IgD-negative memory B cell (primary cell): ENCODE measurements at places on chromosomes 7 and 10. TPM values are rescaled to one million over a fixed set of nuclear protein-coding genes. Genes with fewer than 3 reads are reported as not detected.

ZCCHC24 gene
- 0.80 TPM for polyA plus RNA-seq

CTAGE15 gene
- 0.50 TPM for polyA plus RNA-seq

BMPR1A gene
- 5.0 TPM for polyA plus RNA-seq

DRGX gene
- not detected for polyA plus RNA-seq

MLXIPL gene
- not detected for polyA plus RNA-seq

CALN1 gene
- polyA plus RNA-seq = not detected

CALY gene
- not detected for polyA plus RNA-seq

GPRIN2 gene
- not detected for polyA plus RNA-seq
